ENCODE measurements at places on chromosomes 3 and 15. TPM values are rescaled to one million over a fixed set of nuclear protein-coding genes. Genes with fewer than 3 reads are reported as not detected.

The ASTE1 gene
- 6.6 TPM for polyA plus RNA-seq

GRCh38 chr15:90402223-90402622 lies 14.2 kb downstream of the IQGAP1 start:
- peak; percentile 93 for DNase-seq

GRCh38 chr3:153138276-153139210 lies 23.5 kb upstream of the RAP2B start:
- peak; percentile 68 for DNase-seq

GRCh38 chr3:154602241-154602640 lies 172.3 kb upstream of the GPR149 start:
- no peak for DNase-seq

- DNase-seq: no peak
Measured at GRCh38 chr3:33704891-33705290, 13.2 kb downstream of the CLASP2 start.

DNA sequence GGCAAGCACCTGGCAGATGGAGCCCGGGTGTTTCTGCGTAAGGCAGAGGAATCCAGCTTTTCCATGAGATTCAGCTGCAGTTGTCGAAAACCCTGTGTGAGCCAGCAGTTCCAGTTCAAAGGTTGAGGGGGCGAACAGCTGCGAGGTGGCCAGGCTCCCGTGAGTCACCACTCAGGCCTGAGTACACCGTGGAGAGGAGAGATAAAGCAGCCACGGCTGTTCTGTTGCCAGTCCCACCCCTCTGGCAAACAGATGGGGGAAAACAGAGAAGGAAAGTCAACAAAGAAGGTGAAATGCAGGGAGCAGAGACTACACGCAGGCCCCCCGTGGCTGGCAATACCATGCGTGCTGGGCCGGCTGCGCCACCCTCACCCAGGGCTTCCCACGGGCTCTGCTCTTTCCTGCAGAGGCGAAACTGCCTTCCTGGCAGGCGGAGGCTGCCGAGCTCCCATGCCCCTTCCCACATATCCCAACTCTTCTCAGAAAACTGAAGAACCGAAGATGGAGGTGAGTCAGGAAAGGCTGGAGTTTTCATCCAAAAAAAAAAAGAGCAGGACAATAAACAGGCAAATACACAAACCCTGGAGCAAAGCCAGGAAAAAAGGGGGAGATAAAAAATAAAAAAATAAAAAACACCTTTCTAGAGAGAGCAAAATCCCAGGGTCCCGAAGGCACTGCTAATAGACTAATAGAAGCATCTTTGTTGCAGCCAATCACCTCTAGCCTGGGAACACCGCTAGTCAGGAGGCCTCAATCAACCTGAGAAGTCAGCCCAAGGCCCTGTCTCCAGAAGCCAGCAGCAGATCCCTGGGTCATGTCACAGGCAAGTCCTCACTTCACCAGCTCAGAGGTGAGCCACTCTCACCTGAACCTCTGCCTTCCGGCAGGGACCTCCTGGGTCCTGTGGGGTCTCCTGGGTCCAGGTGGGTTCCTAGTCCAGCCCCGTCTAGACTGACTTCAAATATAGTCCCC lies 37.7 kb downstream of the FAM174B start:
- peak; percentile 92 for DNase-seq

The DZIP3 gene
- 17.9 TPM for polyA plus RNA-seq

The SERINC4 gene
- not detected for polyA plus RNA-seq

GRCh38 chr3:14141602-14142341 lies 16.9 kb downstream of the TMEM43 start:
- DNase-seq: no peak

The RARRES1 gene
- polyA plus RNA-seq: 2.2 TPM

The RPL29 gene
- 2,610 TPM for polyA plus RNA-seq

DNA sequence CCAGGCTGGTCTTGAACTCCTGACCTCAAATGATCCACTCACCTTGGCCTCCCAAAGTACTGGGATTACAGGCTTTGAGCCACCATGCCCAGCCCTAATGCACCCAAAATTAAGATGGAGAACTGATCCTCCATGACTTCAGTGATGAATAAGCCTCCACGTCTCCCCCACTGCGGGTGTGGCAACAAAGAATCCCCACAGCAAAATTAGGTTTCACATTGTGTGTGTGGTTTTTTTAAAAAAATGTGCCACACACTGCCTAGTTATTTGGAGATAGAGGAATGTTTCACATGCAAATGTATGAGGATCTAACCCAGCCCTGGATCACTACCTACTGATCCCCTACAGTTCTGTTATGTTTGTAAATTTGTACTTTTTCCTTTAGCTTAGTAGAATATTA lies 17.3 kb downstream of the HDAC11 start:
- DNase-seq: no peak

The SLC9C1 gene
- polyA plus RNA-seq: 0.33 TPM

The SPINT1 gene
- 1.0 TPM for polyA plus RNA-seq

- DNase-seq: no peak
Measured at GRCh38 chr15:69685512-69686452, 233.2 kb downstream of the RPLP1 start.

DNA sequence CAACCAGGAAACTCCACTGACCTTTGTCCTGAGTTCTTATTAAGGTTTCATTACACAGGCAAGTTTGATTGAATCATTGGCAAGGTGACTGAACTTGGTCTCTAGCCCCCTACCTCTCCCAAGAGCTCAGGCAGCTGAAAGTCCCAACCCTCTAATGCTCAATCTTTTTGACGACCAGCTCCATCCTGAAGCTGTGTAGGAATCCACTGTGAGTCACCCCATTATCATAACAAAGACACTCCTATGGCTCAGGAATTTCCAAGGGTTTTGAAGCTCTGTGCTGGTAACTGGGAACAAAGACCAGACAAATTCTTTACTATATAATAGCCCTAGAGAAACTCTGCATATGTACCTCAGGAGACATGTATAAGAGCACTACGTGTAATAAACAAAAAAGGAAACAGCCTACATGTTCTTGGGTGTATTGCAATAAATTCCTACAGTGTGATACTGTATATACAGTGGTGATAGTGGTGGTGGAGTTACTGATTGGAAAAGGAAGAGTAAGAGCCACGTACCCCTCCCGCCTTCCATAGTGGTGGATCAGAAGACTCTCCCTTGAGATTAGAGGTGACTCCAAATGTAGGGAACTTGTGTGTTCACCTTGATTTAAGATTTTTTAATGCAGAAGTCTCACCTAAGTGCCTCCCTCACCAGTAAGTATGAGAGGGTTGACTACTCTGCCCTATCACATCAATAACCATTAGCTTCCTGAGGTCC lies 116.6 kb downstream of the ST8SIA2 start:
- no peak for DNase-seq

The ZMYND10 gene
- polyA plus RNA-seq: 0.99 TPM

The CADPS gene
- polyA plus RNA-seq: 4.4 TPM

- DNase-seq: peak; percentile 65
Measured at GRCh38 chr3:70766301-70766700, 453.9 kb upstream of the MDFIC2 start.

DNA sequence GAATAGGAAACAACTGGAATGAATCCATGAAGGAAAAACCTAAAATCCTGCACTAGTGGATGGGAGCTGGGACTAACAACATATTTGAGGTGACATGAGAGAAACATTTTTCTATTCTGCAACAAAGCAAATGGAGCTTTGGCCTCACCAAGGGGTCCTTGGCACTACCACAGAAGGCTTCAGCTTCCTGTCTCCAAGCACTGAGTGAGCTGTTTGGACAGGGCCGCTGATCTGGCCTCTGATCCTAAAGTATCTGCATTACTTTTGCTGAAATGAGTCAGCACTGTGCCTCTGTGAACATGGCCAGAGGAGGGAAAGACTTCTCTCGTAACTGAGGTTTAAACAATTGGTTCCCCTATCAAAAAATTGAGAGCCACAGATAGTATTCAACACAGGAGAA lies 9.0 kb downstream of the ARPP21 start:
- DNase-seq: no peak

- DNase-seq: no peak
Measured at GRCh38 chr3:4655145-4656045, 162.2 kb downstream of the ITPR1 start.

- no peak for DNase-seq
Measured at GRCh38 chr3:98875535-98875934, 26.0 kb downstream of the DCBLD2 start.

The CGNL1 gene
- polyA plus RNA-seq: 6.7 TPM

DNA sequence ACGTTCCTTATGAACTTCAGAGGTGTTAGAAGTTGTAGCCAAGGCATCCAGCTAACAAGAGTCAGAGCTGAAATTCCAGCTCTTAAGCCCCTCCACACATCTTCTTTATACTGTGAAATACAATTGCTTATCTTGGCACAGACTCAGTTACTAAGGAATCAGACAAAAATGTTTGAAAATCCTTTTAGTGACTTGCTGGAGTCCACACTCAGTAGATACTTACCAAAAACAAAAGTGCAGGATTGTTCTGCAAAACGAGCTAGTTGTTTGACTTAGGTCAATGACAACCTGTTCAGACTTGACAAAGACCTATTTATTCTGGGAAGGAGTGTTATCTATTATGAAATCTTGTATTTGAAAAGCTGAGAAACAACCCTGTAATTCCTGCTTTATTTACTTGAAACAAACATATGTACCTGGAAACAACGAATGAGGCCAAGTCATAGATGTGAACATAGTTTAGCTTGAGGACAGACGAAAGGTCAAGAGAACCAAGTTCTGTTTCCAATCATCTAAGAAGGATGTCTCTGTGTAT lies 38.5 kb downstream of the B3GNT5 start:
- DNase-seq: no peak

The TGFBR2 gene
- 68.6 TPM for polyA plus RNA-seq

The IGDCC3 gene
- 2.2 TPM for polyA plus RNA-seq

- peak; percentile 53 for DNase-seq
Measured at GRCh38 chr15:73346735-73347312, 21.9 kb downstream of the HCN4 start.

DNA sequence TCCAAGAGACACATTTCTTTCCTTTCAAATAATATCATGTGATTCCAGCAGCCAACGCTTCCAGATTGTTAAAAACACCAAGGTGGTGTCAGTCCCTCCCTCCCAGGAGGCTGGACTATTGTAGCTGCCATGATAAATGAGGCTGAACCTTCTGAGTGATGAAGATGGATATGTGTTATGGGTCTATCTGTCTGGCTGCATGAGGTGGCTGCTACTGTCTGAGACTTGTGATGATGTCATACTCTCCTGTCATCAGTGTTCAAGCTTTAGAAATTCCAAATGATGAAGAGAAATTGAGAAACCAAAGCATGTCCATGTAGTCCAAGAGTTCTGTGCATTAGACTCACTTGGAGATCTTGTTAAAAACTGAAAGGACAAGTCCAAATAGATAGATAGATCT lies 683.0 kb downstream of the NTRK3 start:
- no peak for DNase-seq

The MKRN2OS gene
- 1.1 TPM for polyA plus RNA-seq

The ALPK3 gene
- 86.8 TPM for polyA plus RNA-seq

The CYP8B1 gene
- polyA plus RNA-seq: 0.02 TPM

The PRSS50 gene
- 0.19 TPM for polyA plus RNA-seq

- no peak for DNase-seq
Measured at GRCh38 chr15:51076524-51077220, 18.0 kb downstream of the TNFAIP8L3 start.

The PP2D1 gene
- polyA plus RNA-seq: 0.26 TPM

DNA sequence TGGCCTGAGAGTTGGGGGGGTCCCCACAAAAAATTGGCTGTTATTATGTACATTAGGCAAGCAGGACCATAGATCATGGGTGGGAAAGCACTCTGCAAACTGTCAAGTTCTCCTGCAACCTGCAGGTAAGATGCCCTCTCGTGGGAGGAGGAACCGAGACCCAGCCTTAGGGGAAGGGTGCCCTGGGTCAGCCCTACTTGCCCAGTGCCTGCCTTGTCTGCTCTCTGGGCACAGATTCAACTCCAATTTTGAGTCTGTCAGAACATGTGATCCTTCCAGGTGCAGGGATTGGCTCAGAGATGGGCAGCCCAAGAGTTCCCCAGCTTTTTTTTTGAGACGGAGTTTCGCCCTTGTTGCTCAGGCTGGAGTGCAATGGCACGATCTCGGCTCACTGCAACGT lies 99.2 kb downstream of the PLXNA1 start:
- no peak for DNase-seq

DNA sequence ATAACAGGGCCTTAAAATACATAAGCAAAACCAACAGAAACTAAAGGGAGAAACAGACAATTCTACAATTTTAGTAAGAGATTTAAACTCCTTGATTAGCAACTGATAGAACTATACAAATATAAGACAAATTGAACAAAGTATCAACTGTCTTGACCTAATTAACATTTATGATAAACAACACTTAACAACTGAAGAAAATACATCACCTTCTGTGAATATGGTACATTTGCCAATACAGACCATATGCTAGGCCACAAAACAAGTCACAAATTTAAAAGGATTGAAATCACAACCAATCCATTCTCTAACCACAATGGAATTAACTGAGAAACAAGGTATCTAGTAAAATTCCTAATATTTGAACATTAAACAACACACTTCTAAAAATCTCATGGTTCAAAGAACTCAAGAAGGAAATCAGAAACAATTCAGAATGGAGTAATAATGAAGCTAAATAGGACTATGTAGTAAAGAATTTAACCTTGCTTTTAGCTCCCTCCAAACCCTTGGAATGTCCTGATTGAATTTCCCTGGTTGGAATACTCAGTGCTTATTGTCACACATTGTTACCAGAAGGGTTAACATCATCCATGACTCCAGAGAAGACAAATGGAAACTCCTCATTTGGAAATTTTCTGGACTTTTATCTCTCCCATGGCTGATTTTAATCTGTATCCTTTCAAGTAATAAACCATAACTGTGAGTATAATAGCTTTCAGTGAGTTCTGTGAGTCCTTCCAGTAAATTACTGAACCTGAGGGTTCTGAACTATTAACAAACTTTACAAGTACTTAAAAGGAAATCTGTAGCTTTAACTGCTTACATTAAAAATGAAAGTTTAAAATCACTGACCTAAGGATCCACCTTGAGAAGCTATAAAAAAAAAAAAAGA lies 88.8 kb downstream of the DLG1 start:
- DNase-seq: no peak

The FBXL22 gene
- polyA plus RNA-seq: 31.5 TPM

GRCh38 chr3:23594894-23595670 lies 210.7 kb upstream of the UBE2E1 start:
- DNase-seq: no peak

DNA sequence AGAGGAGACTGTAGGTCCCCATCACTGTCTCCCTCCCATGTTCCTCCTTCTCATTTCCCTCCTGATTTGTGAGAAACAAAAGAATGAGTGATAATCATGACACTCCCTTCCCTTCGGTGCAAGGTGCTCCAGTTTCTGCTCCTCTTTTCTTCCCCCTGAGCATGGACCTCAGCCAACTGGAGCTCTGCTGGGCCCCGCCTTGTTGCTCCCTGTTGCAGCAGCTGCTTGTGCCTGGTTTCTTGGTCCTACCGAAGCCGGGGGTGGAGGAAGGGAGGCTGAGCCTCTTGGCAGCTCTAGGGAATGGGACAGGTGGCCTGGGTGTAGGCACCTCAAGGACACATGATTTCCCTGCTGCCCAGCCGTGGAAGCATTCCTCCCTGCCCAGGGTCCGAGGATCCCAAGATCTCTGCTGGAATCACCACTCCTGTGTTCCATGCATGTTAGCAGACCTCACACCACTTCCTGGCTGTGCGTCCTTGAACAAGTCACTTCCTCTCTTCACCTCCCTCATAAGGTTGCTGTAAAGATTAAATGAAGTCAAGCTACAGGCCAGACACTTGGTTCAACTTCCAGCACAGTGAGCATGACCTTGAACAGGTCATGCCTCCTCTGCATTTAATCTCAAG lies 131.6 kb upstream of the ABHD17C start:
- peak; percentile 17 for DNase-seq

- DNase-seq: no peak
Measured at GRCh38 chr15:28101983-28102441, 2.9 kb upstream of the OCA2 start.

Measured in muscle of leg (tissue), 16 donors.